Fibroblast of mammary gland (primary cell): ENCODE measurements at places on chromosomes 3 and 15.
A peak's percentile ranks its signal among the peaks of the same experiment; 100 is the strongest.

GRCh38 chr15:69780374-69780773 lies 317.3 kb downstream of the TLE3 start:
- peak; percentile 14 for DNase-seq

DNA sequence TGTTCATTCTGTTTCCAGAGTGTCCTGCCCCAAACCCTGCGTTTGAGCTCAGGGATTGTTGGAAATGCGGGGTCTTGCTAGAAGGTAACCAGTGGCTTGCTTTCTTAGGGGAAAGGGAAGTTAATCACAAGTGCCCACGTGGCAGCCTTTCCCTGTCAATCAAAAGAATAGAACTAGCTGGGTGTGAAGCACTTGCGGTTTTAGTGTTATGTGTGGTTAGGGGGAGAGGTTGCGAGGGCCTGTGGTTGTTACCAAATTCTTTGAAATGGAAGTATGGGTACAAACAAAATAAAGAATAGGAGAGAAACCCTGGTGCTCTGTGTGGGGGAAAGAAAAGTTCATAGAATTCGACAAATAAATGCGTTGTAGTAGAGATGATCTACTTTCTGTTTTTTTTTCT lies 67.6 kb downstream of the FNDC3B start:
- DNase-seq, result no peak

GRCh38 chr15:70627734-70628548 lies 135.4 kb downstream of the UACA start:
- peak; percentile 49 for DNase-seq

DNA sequence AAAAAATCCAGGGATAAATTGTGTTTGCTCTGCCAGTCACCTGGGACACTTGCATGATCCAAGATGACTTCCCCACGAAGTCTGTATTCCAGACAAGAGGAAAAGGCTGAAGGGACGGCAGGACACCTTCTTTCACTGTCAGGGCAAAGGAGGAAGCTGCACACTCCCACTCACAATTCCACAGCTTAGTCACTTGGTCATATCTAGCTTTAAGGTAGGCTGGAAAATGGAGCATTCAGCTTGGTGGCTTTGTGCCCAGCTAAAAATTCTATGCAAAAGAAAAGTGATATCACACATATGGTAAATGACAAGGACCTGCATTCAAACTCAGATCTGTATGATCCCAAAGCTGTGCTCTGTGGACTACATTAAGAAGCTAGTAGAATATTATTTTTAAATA lies 109.2 kb upstream of the TPM1 start:
- DNase-seq, result no peak

GRCh38 chr3:177482048-177482691 lies 284.9 kb upstream of the TBL1XR1 start:
- peak; percentile 47 for DNase-seq

DNA sequence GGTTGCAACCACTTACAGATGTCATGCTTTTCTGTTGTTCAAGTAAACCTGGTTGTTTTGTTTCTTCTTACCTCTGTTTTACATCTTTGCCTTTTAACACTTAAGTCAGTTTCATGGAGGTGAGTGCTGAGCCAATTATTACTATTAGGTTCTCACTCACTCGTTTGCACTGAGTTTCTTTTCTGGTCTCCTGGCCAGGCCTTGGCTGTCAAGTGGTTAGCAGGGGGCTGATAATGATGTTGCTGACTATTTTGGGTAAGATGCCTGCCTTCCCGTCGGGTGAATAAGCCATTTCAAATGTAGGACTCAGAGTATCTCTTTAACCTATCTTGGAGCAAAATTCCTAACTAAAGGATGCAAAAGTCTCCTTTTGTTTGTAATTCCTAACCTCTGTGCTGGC lies 78.5 kb downstream of the KLHL25 start:
- DNase-seq, result no peak

DNA sequence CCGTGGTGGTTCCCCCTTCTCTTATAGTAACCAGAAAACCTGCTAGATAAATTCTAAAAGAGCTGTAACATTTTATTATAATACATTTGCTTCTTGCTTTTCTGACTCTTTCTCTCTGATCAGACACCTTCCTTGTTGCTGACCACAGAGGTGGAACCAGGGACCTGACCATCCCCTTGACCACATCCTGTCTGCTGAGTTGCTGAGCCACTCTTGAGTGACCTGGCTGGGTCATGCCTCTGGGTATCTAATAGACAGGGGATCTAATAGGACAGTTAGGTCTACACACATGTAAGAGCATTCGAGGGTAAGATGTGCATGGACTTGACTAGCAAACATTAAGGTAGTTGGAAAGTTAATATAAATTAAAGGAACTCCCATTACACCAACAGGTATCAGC lies 22.8 kb upstream of the TRIM59 start:
- DNase-seq, result no peak

GRCh38 chr3:74267588-74268184 lies 346.8 kb downstream of the CNTN3 start:
- DNase-seq, result peak; percentile 69

DNA sequence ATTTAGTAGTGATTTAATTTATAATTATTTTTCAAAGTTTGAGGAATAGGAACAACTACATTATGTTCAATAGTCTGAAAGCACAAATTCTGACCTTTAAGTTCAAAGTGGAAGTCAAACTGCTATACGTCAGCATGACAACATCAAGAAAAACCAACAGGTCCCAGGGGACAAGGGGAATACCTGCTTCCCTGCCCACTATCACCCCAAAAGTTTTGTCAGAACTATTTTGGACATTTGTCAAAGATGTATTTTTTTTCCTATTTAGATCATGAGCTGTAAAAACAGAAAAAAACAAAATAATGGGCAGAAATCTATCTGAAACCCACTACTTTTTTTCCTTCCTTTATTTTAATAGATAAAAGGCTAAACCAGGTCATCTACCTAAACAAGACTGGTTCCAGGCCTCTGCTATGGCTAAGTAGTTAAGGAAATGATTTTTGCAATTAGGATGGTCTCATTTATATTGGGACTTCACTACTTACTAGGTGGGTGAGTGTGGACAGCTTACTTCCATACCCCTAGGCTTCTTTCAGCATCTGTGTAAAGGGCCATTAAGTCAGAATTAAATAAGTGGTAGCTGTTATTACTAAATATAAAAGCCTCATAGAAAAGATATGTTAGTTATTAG lies 746.3 kb downstream of the FHIT start:
- no peak for DNase-seq

DNA sequence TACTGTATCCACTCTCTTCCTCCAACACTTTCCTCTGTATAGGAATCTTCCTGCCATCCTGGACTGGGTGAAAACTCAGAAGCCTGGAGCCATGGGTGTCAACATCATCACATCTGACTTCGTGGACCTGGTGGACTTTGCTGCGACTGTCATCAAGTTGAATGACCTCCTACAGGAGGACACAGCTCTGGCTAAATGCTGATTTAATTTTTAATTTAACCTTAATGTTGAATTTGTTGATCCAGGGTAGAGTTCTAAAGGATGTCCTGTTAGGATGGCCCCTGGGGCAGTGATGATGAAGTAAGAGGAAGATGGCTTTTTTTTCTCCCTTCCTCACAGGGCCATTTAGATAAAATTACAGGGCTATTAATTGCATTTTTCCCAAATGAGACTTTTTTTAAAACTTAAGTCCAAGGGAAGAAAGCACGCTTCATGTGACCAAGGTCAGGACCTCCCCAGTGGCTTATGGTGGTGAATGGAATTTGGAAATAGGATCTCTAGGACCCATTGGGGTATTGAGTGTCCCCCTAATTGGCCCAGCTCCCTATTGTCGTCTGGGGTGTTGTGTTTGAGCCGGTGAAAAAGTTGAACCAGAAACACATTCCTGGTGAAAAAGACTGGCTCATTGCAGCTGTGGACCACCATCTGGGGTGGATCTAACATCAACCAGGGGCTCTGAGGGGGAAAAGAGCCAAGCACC lies 125.7 kb upstream of the ZBED2 start:
- no peak for DNase-seq
